ENCODE measurements at places on chromosomes 7 and 10.

DNA sequence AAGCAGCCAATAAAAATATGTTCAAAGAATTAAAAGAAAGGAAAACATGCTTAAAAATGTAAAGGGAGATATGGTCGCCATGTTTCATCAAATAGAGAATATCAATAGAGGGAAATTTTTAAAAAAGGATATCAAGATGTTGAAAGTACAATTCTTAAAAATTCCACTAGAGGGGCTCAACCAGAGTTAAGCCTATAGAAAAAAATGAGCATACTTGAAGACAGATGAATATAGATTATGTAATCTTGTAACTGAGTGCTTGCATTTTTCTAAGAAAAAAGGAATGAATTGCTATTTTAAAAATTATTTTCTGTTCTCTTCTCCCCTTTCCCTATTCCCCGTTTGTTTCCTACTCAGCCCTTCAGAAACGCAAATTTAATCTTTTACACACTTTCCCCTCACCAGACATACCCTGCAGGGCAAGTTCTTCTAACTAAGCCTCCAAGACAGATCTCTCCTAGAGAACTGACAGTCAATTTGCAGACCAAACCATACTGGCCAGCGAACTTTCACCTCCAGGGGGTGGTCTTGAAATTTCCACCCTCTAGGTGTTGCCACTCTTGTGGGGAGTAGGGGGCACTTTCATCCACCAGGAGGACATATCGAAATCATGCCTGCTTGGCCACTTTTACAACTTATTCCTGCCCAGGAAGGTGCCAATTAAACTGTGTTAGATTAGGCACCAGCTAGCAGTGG lies 67.7 kb downstream of the NSUN6 start:
- no peak for DNase-seq

DNA sequence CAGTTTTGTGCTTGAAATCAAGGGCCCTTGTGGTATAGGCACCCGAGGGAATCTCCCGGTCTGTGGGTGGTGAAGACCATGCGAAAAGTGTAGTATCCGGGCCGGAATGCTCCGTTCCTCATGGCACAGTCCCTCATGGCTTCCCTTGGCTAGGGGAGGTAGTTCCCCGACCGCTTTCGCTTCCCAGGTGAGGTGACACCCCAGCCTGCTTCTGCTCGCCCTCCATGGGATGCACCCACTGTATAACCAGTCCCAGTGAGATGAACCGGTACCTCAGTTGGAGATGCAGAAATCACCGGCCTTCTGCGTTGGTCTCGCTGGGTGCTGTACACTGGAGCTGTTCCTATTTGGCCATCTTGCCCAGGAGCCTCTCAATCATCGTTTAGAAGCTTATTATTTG lies 195.7 kb upstream of the POT1 start:
- no peak for DNase-seq

DNA sequence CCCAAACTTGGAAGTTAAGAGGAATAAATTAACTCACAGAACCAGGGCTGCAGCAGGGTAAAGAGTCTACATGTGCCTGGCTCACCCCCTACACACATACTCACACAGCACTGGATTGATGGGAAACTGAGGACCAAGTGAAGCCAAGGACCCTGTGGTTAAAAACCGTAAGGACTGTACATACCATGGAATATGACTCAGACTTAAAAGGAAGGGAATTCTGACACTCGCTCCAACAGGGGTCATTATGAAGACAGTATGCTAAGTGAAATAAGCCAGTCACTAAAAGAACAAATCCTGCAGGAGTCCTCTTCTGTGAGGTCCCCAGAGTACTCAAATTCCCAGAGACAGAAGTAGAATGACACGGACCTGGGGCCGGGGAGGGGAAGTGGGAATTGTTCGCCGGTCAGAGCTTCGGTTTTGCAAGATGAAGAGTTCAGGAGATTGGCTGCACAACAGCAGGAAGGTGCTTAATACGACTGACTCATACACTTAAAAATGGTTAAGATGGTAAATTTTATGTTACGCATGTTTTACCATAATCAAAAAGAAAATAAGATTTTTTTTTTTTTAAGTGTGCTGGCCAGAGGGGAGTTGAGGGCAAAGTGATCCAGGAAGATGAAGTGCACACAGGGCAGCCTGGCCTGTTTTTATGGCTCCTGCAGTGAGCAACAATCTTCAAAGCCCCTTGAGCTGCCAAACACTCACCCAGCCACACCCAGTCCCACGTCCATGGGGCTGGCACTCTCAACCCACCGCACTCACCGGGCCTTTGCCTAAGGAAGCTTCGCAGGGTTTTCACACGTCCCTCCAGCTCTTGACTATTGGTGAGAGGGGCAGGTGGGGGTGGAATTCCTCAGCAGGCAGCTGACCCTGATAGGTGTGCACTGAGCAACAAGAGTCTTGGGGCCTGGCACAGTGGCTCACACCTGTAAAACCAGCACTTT lies 26.4 kb downstream of the DRGX start:
- DNase-seq, result peak; percentile 27

GRCh38 chr10:109957092-109957797 lies 33.9 kb upstream of the XPNPEP1 start:
- DNase-seq, result no peak

GRCh38 chr7:146090023-146090645 lies 26.5 kb upstream of the CNTNAP2 start:
- peak; percentile 28 for DNase-seq

DNA sequence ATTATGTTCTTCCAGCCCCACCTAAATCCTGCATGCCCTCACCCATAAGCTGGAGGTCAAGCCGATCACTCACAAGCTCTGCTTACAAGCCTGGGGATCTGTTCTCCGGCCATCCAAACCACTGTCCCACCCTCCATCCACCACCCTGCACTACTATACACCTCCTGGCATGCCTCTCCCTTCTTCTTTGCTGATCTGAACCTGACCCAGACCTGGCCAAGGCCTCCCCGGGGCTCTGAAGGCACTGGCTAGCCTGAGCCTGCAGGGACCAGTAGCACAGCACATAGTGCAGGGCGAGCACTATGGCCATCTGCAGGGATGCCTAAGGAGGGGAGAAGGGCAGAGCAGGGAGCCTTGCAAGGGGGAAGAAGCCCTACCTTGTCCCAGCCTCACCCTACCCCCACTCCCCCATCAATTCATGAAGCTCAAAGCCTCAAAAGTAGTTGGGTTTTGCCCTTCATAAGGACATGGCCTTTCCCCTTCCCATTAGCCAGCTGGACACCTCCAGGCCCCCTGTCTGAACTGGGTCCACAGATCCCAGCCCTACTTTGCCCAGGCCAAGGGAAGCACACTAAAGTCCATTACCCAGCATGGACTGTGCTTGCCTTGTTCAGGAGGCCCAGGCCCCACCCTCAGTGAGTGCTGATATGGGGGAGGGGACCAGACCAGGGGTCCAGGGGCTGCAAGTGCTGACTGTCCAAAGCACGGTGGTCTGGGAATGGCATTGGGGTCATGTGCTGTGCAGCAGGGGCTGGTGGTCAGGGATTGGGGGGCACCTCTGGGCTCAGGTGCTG lies 29.6 kb downstream of the CHAT start:
- DNase-seq, result no peak

- no peak for DNase-seq
Measured at GRCh38 chr7:80858141-80858903, 60.5 kb downstream of the SEMA3C start.
